ENCODE measurements at places on chromosomes 7 and 10.
A peak's percentile ranks its signal among the peaks of the same experiment; 100 is the strongest.

DNA sequence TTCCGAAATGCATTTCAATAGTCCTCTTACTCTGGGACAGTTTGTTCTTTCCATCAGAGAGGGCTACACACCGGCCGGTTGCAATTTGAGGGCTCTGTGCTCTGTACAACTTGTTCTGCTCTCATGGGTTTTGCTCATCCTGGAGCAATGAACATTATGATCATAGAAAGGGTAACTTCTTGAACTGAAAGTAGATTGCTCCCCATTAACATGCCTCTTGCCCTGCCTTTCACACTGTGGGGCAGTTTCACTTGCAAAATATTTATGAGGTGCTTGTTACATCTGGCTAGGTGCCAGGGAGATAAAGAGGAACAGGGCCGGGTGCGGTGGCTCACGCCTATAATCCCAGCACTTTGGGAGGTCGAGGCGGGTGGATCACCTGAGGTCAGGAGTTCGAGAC, 97.3 kb upstream of the MPP7 start:
- DNase-seq: no peak

GRCh38 chr7:13879994-13880686, 109.3 kb downstream of the ETV1 start:
- DNase-seq: no peak

- DNase-seq: no peak
Measured at GRCh38 chr7:55517191-55517633, 55.1 kb downstream of the VOPP1 start.

DNA sequence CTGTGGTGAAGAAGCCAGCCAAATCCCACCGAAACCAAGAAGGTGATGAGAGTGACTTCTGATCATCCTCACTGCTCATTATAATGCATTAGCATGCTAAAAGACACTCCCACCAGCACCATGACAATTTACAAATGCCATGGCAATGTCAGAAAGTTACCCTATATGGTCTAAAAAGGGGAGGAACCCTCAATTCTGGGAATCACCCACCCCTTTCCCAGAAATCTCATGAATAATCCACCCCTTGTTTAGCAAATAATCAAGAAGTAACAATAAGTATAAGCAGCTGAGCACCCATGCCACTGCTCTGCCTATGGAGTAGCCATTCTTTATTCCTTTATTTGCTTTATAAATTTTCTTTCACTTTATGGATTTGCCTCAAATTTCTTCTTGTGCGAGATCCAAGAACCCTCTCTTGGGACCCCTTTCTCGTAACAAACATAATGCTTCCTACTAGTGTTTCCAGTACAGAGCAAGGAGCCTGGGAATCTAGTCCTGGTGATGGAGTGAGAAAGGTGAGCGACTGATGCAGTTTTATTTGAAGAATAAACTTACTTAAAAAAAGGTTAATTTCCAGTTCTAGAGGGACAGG, 18.4 kb upstream of the EXOC6 start:
- no peak for DNase-seq

GRCh38 chr10:132684164-132684891, 101.6 kb downstream of the NKX6-2 start:
- no peak for DNase-seq

DNA sequence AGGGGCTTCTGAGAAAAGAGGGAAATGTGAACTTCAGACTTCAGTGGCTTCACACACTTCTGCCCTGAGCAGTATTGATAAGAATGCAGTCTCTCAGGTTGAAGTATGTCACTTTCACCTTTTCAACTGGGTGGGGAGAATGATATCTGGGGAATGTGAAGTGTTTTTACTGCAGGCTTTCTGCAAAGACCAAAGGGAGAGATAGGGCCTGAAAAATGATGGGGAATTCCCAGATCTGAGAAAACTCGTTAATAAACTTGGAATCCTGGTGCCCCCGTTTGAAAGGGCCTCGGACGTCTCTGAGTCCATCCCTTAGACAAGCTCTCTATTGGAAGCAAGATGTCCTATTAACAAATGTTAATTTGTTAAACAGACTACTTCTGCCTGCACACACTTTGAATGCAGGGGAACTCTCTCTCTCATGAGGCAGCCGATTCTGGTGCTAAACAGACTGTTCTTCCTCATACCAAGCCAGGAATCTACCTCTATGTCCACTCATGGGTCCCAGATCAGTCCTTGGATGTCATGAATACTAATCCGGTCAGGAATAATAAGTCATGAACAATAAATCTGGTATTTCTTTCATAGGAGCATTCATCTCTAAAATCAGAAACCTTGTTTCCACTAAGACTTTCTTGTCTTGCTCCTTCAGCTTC, 193.6 kb downstream of the JCAD start:
- DNase-seq: no peak

DNA sequence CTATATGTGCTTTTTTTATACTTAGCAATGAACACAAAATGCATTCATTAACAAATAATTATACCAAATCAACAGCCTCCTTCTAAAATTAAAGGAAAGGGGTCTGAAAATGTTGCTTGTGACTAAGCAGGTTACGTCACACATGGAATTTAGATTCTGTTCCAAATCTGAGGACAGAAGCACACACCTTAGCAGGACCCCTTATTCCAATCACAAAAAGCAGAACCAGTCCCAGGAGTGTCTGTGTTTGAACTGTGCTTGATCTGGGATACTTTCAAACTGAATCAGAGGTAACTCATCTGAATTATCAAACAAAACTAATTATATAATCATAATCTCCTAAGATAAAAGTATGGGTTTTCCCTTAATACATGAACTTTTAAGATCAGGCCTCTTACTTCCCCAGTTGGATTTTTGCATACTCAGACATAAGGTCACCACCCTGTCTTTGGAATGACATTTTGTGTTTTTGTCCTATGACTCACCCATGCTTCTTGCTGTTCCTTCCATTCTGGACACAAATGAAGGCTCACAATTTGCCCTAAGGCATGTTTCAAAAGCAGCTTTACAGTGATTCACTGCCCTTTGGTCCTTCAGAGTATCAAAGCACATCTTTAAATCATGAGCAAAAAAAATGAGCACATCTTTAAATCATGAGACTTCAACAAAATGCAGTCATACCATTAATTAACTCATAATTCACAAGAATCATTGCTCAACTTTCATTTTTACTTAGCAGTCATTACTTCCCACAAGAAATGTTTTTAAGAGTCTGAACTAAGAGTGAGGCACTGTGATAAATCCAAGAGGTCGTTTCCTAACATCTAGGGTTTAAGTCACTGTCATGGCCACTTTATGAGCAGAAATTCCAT, 35.5 kb downstream of the SEMA3C start:
- DNase-seq: no peak

- no peak for DNase-seq
Measured at GRCh38 chr10:11210211-11210922, 192.7 kb downstream of the CELF2 start.

GRCh38 chr7:19920166-19920565, 146.7 kb upstream of the TMEM196 start:
- no peak for DNase-seq

DNA sequence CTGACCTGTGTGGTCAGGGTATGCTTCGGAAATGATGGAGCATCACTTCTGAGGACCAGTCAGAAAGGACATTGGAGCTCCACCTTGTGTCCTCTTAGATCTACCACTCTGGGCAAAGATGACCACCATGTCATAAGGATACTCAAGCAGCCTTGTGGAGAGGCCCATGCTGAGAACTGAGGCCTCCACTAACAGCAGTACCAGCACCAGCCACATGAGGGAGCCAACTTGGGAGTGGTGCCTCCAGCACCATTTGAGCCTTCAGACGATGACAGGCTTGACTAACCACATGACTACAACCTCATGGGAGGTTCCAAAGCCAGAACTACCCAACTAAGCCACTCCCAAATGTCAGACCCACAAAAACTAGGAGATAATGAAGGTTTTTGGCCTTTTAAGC, 116.0 kb downstream of the NPTX2 start:
- peak; percentile 71 for DNase-seq

DNA sequence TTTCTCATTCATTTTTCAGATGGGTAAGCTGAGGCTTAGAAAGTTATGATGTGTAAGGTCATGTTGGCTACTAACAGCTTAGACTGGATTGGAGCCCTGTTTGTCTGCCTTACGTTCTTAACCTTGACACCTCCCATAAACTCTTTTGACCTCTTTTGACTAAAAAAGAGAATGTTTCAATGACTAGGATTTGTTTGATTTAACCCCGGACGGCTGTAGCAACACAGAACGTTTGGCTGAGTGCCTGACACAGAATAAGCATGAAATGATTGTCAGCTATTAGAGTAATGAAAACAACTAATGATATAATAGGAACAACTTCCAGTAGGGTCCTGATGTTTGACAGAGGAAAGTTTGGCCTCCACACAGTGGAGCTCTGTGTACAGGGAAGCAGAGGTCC, 83.3 kb upstream of the PDZD8 start:
- no peak for DNase-seq

GRCh38 chr7:133691727-133692610, 435.2 kb upstream of the LRGUK start:
- DNase-seq: no peak

DNA sequence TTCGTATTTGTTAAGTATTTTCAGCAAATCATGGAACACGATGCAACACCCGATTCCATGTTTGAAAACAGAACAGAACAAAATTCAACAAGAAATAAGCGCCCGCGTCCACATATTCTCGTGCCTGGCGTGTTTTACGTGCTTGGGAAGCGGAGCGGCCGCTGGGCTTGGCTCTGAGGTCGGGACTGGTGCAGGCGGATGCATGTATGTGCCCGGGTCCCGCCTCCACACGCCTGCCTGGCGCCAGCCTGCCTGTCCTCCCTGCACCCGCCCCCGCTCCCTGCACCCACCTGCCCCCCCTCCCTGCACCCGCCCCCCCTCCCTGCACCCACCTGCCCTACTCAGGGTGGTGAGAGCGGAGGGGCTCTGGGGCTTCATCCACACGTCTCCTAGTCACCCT, 454.5 kb downstream of the DNAJB6 start:
- DNase-seq: no peak

- DNase-seq: no peak
Measured at GRCh38 chr7:22698767-22699166, 28.2 kb upstream of the IL6 start.

- no peak for DNase-seq
Measured at GRCh38 chr7:87831097-87831496, 45.1 kb downstream of the SLC25A40 start.

GRCh38 chr10:78972160-78972946, 96.4 kb upstream of the ZMIZ1 start:
- DNase-seq: no peak

DNA sequence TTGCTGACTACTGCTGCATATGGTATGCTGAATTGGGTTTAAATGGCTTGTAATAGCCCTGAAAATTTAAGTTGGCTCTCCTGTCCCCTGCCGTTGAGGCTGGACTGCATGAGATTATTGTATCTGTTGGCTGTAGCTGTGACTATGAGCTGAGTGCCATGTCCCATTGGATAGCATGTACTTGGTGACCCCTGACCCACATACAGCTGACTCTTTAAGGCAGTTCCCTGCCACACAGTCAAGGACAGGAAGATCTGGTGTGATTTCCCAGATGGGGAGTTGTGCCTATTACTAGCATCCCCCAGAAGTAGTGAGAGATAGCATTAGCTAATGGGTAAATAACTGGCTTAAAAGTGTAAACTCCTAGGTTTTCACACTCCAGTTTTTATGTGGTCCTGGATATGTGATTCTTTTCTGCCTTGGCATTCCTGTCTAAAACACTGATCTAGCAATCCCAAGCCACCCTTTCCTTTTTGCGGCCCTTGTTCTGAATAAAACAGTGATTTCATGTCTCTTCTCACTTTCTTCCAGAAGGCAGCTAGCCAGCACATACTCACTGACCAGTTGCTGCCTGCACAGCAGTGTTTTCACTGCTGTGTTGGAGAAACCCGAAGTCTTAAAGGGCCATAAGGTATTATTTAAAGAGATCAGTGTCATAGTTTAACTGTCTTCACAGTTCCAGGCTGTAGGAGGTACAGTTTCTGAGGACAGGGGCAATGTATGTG, 35.9 kb downstream of the LRRC4 start:
- no peak for DNase-seq

GRCh38 chr7:234708-235553, 42.6 kb downstream of the FAM20C start:
- no peak for DNase-seq

DNA sequence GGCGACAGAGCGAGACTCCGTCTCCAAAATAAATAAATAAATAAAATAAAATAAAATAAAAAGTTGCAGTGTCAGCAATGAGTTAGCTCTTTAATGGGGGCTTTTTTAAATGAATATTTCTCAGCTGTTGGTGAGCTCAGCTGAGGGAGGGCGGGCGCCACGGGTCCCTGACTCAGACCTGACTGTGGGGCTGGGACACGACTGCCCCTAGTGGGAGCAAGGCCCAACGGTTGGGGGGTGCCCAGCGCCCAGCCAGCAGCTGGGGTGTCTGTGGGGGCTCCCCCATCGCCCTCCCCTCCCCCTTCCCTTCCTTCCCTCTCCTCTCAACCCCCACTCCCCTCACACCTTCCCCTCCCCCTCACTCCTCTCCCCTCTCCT, 46.6 kb downstream of the PWWP2B start:
- DNase-seq: peak; percentile 70

GRCh38 chr10:5691786-5692185, 7.1 kb downstream of the TASOR2 start:
- peak; percentile 37 for DNase-seq

GRCh38 chr7:73621168-73622063, 2.9 kb downstream of the MLXIPL start:
- no peak for DNase-seq

GRCh38 chr7:125492521-125492920, 562.9 kb upstream of the POT1 start:
- DNase-seq: no peak

DNA sequence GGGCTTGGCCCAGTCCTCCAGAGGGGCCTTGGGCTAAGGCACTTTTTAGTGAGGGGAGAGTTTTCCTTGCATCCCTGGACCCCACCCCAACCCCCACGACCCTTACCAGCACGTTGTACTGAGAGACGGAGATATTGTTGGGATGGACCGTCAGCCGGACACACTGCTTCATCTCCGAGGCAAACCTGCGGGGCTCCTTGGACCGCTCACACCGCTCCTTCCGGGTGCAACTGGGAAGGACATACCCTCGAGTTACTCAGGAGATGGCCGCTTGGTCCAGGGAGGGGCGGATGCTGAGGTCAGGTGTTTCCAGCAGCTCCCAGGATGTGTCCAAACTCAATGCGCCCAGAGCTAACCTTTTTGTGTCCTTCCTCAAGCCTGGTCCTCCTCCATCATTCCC, 348.0 kb downstream of the PLXNA4 start:
- DNase-seq: no peak

GRCh38 chr7:42770114-42770513, 141.8 kb downstream of the C7orf25 start:
- no peak for DNase-seq

- peak; percentile 23 for DNase-seq
Measured at GRCh38 chr10:84204122-84204521, 9.8 kb downstream of the CDHR1 start.

- DNase-seq: no peak
Measured at GRCh38 chr7:21971780-21972396, 26.2 kb upstream of the CDCA7L start.

GRCh38 chr7:100914879-100915447, 19.3 kb upstream of the ACHE start:
- DNase-seq: no peak

GRCh38 chr10:21519941-21520436, 5.5 kb downstream of the SKIDA1 start:
- no peak for DNase-seq

- peak; percentile 16 for DNase-seq
Measured at GRCh38 chr10:28331841-28332240, 29.0 kb upstream of the MPP7 start.

All from OCI-LY7 (cell line).